Hematopoietic multipotent progenitor cell treated with erythropoietin and hydrocortisone succinate and interleukin-3 and kit ligand, for 17 days (in vitro differentiated cells): ENCODE measurements at places on chromosomes 2 and 18.

- DNase-seq, result no peak
Observed at GRCh38 chr18:445055-445454, 55.4 kb downstream of the COLEC12 start.

GRCh38 chr2:45283764-45284620, 274.7 kb upstream of the SIX2 start:
- no peak for DNase-seq

GRCh38 chr2:77161009-77161408, 361.2 kb downstream of the LRRTM4 start:
- DNase-seq, result no peak

DNA sequence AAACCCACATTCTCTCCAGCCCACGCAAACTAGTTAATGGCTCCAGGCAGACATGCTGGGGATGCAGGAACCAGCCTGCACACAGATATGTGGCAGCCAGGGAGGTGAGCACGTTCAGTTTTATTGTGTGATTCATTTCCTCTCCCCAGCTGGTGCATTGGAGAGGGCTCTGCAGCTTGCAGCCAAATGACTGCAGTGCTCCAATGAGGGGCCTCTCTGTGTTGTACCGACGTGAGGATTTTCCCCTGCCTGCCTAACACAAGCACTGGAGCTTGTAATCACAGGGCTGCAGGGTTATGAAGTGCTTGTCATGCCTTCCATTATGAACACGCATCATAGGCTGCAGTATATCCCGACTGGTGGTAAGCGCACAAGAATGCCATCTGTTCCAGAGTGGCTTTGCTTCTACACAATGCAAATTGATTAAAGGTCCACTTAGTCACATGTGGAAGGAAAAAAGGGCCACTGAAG, 92.3 kb upstream of the THUMPD2 start:
- DNase-seq, result no peak

DNA sequence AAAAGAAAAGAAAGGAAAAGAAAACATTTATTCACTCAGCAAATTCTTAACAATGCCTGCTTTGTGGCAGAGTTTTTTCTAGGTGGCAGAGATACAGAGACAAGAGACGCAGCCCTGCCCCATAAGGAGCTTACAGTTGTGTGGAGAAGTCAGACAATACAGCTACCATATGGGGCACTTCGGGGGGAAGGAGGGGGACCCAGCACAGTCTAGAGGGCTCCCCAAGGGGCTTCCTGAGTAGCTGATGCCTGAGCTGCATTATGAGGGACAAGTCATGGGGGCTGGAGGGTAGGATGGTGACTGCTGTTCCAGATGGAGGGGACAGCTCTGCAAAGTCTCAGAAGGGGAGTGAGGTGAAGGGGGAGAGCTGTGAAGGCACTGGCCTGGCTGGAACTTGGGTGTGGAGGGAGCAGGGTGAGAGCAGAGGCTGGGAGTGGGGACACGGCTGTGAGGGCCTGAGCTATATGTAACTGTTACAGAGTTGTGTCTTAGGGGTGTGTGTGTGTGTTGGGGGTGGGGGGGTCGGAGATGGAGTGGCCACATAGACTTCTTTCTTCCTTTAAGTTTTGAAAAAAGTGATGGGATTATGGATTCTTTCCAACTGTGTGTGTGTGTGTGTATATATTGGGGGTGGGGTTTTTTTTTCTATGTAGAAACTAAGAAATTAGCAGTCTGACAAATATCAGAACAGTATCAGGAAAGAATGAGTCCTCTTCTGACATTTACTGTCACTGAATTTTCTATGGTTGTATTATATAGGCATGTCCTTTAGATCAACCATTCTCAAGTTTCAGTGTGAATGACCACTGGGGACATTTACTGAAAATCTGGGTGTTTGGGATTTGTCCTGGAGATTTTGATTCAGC, 66.0 kb upstream of the HAAO start:
- no peak for DNase-seq

GRCh38 chr2:39023649-39024048, 97.2 kb downstream of the SOS1 start:
- no peak for DNase-seq

DNA sequence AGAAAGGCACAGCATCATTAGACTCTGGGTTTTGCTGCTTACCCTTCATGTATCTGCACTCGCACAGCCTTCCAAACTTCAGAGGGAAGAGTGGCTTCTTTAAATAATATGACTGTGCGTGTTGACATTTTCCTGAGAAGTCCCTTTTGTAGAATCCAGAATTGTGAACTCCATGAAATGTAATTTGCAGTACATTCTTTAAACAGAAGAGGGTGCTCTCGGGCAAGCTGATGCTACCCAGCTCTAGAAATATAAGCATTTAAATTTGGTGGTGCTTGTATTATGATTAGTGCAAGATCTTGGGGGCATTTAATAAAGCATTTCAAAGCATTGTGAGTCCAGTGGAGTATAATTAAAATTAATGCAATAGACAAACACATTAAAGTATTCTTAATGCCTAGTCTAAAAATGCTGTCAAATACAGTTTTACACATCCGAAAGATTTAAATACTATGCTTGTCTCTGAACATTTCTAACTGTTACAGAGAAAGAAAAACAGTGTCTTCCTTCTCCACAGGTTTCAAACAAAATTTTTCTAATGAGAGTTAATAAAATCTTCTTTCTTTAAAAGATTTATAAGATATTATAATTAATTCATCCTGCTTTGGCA, 17.3 kb upstream of the GTF2A1L start:
- DNase-seq, result peak; percentile 61

- DNase-seq, result no peak
Observed at GRCh38 chr2:149080099-149080498, 41.6 kb downstream of the LYPD6B start.

GRCh38 chr2:135099802-135100483, 47.9 kb downstream of the RAB3GAP1 start:
- DNase-seq, result no peak
